Activated CD4-positive, CD25-positive, alpha-beta regulatory T cell treated with anti-CD3 and anti-CD28 coated beads, Interleukin-2, amount 50 U/mL, for 24 hours (primary cell): ENCODE measurements at places on chromosomes 11 and 22.

GRCh38 chr11:77324508-77324907, 23.0 kb upstream of the GDPD4 start:
- no peak for ATAC-seq

DNA sequence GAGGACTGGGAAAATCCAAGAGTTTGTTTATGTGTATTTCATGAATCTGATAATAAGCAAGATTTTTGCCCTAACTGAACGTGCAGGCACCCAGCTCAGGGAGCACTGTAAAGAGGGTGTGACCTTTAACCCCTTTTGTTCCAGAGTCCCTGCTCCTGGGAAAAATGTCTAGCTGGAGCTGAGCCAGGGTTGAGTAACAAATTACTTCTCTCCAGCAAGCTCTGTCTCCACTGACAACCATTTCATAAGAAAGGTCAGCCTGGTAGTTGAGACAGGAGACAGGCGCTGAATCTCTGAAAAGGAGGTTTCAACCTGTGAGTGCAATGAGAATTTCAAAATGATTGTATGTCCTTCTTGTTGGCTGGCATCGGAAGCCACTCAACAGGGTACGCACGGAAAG, 156.4 kb upstream of the NARS2 start:
- no peak for ATAC-seq

GRCh38 chr11:79311461-79311860, 129.4 kb downstream of the TENM4 start:
- ATAC-seq: no peak

DNA sequence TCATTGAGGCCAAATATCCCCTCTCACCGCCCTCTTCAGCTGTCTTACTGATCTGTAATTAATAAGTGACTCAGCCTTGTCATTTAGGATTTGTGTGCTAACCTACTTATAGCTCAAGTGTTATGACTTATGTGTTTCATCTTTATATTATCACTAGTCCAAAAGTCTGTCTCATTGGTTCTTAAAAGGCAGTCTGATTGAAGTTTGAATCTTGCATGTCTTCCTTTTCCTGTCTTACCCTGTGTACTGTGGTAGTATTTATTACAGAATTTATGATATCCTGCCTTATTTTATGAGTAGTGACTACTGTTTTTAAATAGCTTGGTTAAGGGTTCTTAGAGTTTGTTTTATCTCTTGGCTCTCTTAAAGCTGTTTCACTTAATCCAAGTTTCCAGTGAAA, 6.3 kb downstream of the DEPDC7 start:
- ATAC-seq: peak; percentile 53

DNA sequence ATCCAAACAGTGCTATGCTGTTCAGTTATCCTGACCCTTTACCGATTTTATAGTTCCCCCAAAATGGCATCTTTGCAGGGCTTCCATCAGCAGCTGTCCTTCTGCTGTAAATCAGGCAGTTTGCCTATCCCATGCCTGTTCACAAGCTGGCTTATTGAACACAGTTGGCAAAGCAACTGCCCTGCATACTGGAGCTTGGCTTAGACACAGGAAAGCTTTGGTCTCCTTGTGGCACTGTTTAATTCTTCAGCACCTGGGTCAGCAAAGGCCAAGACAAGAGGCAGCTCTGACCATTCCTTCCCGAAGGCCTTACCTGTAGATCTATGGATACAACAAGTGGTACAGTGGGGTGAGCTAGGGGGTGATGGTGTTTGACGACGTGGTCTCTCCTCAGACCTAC, 32.2 kb downstream of the TSPAN18 start:
- ATAC-seq: no peak

- ATAC-seq: no peak
Measured at GRCh38 chr11:113269636-113270035, 44.7 kb upstream of the TTC12 start.

DNA sequence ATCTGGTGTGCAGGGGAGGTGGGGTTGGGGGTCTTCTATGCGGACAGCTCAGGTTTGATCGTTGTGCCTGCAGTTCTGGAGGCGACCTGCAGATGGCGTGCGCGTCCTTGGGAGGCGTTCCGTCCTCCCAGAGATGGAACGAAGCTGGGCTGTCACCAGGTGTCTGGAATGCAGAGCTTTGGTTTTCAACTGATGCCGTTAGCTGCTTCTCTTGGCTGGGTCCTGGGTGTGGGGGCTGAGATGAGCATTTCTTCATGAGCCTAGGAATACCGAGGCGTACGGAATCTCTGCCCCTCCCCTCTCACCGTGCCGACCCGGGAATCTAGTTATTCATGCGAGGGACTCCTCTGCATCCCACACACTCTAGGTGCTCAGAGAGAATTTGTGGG, 98.6 kb downstream of the CEP164 start:
- ATAC-seq: peak; percentile 59

GRCh38 chr11:29486301-29486700, 530.5 kb downstream of the KCNA4 start:
- ATAC-seq: no peak

- no peak for ATAC-seq
Measured at GRCh38 chr11:12640355-12640754, 33.9 kb upstream of the TEAD1 start.

- ATAC-seq: no peak
Measured at GRCh38 chr11:40597546-40598113, 861.8 kb downstream of the LRRC4C start.

DNA sequence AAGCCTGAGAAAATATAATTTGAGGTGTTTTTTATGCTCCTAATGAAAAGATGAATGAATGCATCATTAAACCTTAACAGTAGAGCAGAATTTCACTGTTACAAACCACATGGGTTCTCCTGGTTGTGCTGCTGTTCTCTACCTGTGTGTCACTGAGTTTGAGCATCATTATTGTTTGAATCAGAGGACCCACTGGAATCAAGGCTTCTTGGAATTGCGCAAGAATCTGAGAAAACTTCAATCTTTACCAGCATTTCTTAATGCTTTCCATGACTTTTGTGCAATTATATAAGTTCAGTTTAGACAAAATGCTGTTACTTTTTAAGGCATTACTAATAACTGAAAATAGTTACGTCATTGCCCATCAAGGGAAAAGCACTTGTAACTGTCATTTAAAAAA, 18.8 kb upstream of the RBX1 start:
- no peak for ATAC-seq

DNA sequence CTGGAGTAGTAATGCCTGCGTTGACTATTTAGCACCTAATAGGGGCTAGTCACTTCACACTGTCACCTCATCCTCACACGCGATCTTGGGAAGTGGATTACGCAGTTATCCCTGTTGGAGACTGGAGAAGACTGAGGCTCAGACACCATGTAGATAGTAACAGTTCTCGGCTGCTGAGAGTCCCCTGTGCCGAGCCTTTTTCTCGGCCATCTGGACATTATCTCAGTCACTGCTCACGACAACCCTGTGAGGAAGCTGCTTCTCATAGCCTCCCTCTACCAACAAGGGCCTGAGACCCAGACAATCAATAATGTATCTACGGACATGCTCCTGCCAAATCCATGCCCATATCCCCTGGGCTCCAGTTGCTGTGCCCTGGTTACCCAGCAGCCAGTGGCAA, 25.9 kb downstream of the SCUBE1 start:
- ATAC-seq: no peak

GRCh38 chr11:64229744-64230170, 591 bp upstream of the DNAJC4 start:
- ATAC-seq: no peak

GRCh38 chr11:45285250-45285828, 802 bp downstream of the SYT13 start:
- no peak for ATAC-seq

DNA sequence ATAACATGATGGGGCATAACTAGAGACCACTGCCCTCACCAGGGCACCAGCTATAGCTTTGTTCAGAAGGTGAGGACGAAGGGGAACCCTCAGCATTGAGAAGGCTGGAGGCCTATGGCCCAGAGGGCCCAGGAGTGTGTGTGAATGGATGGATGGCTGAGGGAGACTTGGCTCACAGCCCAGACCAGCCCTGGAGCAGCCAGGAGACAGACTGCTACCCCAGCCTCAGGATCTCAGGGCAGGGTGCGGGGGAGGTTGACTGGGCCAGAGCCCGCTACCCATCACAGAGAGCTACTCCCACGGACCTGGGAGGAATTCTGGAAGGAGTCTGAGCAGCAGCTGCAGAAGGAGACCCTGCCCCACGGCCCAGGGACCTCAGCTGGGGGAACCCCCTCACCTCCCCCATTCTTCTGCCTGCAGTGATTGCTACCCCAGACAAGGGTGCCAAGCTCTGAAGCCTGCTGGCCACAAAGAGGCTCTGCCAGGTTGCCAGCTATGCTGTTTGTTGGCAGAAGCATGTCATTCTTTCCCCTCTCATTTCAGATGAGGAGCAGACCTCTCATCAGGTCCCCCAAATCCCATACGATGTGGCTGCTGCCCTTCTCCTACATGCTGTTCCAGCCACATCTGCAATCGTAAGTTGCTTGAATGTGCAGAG, 5.4 kb upstream of the CSDC2 start:
- ATAC-seq: no peak

DNA sequence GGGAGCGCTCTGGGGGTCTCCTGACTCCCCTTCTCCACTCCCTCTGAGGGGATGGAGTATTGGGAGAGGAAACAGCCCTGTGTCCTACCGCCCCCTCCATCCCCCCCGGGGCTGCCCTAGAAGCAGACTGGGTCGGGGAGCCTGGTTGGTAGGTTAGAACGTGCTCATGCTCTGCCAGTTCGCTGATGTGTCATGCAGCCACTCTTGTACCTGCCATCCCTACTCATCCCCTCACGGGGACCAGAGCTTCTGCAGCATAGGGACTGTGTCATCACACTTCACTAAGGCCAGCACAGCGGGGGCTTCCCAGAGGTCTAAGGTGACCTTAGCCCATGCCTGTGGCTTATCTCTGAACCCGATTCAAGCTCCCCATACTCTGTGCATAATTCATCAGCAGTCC, 4.7 kb downstream of the KCNJ1 start:
- ATAC-seq: no peak
